ENCODE measurements at places on chromosomes 2 and 18.

DNA sequence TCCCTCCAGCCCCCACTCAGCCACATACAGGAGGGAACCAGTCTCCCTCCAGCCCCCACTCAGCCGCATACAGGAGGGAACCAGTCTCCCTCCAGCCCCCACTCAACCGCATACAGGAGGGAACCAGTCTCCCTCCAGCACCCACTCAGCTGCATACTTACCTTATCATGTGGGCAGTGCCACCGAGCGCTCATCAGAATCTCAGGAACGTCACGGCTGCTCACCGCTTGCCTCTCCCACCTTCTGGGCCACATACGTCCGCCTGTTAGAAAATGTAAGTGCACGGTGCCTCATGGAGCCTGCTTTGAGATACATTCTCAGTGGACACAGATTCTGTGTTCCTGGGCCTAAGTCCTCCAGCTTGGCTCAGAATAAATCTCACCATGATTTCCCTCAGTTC is 124.8 kb downstream of the PXDN start:
- DNase-seq: no peak

DNA sequence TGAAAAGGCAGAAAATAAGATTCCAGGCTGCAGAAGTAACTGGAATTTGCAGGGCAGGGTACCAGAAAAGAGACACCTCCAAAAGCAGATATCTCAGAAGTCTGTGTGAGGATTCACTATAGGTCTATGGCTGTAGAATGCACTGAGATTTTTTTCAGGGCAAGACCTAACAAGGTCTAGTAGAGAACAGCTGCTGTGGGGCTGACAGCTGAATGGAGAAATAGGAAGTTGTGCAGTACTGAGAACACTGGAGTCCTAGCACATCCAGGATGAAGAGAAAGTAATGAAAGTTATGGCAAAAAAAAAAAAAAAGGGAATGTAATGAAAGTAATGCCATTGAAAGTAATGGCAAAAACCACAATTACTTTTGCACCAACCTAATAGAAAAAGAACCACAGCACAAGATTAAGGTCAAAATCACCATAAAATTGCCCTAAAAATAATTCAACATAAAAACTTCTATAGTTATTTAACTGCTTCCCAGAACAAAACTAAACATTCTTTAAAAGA is 57.3 kb downstream of the CPO start:
- DNase-seq: no peak

- DNase-seq: no peak
These were observed 86.0 kb downstream of the RTN4 start for GRCh38 chr2:54964271-54964670.

- no peak for DNase-seq
These were observed 65.1 kb upstream of the MAPRE2 start for GRCh38 chr18:34976123-34976522.

GRCh38 chr2:6883448-6884122 is 6.0 kb downstream of the RSAD2 start:
- no peak for DNase-seq

DNA sequence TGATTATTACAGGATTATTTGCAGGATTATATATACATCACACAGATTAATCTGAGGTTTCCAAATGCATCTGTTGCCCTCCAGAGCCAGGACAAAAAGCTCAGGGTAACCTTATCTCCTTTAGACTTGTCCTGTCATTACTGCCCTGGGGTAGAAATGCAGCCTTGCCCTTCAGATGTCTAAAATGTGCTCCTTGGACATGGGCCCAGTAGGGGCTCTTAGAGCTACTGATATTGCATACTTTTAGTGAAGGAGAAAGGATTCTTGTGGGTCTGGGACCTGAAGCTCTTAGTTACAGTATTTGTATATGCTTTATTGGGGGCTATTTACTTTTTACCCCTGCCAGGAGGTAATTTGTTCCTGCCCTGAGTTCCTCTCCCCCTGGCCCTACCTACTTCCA is 56.1 kb downstream of the PRKRA start:
- no peak for DNase-seq

GRCh38 chr2:98188351-98189046 is 101.5 kb downstream of the VWA3B start:
- DNase-seq: no peak

GRCh38 chr2:240434728-240435456 is 571 bp upstream of the GPC1 start:
- peak; percentile 84 for DNase-seq

GRCh38 chr18:2654928-2655177 is 673 bp upstream of the SMCHD1 start:
- DNase-seq: no peak

- no peak for DNase-seq
These were observed 2.1 kb downstream of the COL4A4 start for GRCh38 chr2:227161947-227162346.

GRCh38 chr2:217638031-217638430 is 364.8 kb downstream of the TNS1 start:
- DNase-seq: no peak

GRCh38 chr2:143953451-143954030 is 566.4 kb downstream of the ZEB2 start:
- no peak for DNase-seq

DNA sequence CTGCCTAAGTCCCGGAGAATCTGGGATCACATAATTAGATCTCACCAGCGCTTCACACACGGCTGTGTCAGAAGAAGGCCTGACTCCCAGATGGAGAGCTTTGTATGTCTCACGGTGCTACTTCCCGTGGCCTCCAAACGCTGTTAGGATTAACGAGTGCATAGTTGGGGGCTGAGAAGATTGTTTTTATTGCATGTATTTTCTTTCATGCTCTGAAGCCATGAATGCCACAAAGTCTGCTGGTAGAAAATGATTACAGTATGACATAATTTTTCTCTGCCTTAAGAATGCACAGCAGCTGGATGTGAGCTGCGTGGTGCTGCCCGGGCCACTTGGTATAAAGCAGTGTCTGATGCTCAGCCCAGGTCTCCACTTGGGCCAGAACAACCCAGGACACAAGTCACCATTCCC is 166.5 kb downstream of the SEPTIN10 start:
- no peak for DNase-seq

DNA sequence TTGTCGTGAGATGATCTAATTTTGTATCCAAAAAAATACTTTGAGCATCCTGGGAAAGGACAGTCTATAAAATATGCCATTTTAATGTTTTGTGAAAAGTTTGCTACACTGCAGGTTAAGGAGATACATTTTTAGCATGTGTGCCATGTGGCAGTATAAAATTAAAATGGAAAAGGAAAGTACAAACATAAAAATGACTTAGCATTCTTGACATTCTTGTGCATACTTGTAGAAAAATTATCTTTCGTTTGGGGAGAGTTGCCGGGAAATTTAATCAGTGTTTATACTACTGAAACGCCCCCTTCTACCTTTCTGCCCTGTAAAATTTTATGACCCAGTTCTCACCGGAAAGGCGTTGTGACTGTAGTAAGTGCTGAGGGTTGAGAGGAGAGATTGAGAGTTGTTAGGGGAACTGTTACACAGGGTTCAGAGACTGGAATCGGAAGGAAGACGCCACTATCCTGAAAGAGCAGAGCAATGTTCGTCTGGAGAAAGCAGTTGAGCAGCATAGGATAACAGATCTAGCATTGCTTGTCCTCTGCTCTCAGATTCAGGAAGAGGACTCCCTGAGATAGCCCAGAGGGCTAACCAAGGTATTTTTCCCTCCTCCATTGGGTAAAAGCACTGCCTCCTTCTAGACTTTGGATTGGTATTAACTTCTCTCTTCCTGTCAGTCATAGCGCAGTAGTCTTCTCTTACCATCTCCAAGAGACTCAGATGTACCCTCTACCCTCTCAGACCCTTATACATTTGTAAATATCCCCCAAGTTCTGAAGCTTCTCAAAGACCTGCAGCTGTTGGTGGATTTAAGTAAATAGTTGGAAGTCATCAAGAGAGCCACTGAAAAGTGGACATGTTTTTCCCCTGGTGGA is 2.7 kb downstream of the CDH20 start:
- DNase-seq: no peak

GRCh38 chr2:202278944-202279343 is 13.4 kb downstream of the NOP58 start:
- peak; percentile 9 for DNase-seq

GRCh38 chr2:67103157-67103556 is 294.0 kb upstream of the ETAA1 start:
- no peak for DNase-seq

DNA sequence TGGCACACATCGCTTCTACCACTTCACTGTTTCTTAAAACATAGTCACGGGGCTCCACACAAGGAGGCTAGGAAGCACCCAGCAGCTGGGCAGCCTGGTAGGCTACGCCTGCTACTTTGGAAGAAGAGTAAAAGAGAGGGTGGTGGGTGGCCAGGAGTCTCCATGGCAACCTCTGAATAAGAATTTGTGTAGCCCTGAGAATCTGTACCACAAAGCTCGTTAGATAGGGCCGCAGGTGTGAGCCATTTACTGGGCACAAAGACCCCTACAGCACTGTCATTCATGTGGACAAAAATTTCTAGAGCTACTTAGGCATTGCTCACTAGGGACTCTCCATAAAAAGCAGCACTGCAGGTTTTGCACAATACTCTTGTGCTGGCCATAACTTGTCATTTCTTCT is 166.4 kb upstream of the MSH6 start:
- DNase-seq: no peak

GRCh38 chr18:30163573-30163972 is 879.0 kb downstream of the DSC3 start:
- no peak for DNase-seq

GRCh38 chr2:86556508-86556907 is 6.7 kb downstream of the CHMP3 start:
- no peak for DNase-seq

DNA sequence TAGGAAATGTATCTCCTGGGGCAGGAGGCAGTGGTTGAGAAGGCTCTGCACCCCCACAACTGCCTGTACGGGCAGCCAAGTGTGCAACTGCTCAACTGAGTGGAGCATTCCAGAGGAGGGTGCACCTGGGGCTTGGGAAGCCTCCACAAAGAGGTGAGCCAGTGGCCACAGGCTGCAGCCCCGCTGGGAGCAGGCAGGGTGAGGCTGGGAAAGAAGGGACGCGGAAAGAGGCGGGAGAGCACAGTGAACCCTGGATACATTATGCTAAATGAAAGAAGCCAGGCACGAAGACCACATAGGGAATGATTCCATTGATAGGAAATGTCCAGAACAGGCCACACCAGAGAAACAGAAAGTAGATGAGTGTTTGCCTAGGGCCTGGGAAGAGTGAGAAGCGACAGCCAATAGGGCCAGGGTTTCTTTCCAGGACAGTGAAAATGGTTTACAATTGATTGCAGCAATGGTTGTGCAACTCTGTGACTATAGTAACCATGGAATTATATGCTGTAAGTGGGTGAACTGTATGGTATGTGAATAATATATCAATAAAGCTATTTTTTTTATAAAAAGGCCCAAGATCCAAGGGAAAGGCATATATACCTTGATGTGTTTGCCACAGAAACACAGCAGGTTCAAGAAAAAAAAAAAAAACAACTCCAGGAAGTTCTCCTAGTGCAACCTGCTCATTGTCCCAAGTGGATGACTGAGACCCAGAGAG is 82.4 kb downstream of the DDX1 start:
- DNase-seq: no peak

GRCh38 chr18:56146565-56146964 is 491.8 kb downstream of the TXNL1 start:
- no peak for DNase-seq

- DNase-seq: no peak
These were observed 129.9 kb upstream of the HS6ST1 start for GRCh38 chr2:128448331-128449225.

DNA sequence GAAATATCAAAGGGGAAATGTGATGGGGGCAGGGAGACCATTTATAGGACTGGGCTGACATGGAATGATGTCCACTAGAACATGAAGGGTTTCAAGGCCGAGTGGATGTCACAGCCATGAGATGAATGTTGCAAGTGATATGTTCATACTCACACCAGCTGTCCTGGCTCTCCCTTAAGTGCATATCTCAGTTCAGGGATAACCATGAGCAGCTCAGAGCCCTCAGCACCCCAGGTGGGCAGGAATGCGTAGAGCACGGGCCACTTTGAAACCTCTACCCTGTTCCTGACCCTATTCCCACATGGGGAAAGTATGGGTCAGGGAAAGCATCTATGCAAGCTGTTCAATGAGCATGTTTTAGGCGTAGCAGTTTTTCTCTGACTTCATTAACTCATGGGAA is 12.4 kb upstream of the EML4 start:
- no peak for DNase-seq

DNA sequence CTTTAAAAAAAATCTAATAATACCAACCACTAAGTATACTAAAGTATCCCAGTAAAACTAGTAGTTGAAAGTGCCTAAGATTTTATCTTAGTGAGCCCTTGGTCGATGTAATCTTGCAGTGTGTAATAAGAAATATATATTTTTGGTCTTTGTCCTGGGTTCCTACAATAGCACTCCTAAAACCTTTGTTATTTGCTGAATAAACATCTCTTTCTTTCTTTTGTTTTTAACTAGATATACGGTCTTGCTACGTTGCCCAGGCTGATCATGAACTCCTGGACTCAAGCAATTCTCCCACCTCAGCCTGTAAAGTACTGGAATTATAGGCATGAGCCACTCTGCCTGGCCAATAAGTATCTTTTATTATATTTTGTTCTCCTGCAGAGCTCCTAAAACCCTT is 2.4 kb upstream of the TP53I3 start:
- no peak for DNase-seq

DNA sequence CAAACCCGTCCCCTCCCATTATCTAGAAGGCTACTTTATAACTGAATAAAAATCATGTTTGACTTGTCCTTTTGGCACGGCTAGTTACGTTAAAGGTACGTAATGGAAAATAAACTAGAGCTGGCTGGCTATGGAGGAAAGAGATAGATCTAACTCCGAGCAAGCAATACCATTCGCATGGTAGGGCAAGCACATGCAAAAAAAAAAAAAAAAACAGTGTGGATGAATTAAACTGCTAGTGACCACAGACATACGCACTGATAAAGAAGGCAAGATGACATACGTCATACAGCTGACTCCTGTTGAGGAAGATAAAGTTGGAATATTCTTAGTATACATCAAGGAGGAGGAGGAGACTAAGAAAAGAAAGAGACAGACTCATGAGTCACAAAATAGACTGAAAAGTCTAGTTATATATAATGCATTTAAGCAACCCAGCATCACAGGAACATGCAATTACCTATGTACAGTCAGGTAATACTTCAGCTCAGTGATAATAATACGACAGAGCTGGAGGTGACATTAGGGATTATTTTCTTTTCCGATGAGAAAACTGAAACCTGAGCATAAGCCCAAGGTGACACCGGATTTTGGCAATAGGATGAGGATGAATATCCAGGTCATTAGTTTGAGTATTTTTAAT is 37.9 kb upstream of the NARS1 start:
- DNase-seq: no peak

DNA sequence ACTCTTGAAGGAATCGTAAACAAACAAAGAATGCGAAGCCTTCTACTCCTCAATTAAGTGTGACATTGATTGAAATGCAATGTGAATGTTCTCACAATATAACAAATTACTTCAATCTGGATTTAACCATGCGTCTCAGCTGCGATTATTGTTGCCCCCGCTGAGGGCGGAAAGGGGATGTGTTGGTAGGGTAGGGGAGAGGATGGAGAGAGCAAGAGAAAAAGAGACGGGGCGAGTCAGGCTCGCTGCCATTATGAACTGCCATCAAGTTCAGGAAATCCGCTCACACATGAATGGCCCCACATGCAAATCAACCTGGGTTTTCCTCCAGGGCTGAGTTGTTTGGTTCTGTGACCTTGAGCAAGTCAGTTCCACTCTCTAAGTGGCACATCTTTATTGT is 129.8 kb downstream of the PXDN start:
- no peak for DNase-seq

Measured in NCI-H1105 (cell line).